Skeletal muscle tissue (tissue), 5 donors: ENCODE measurements at places on chromosomes 3 and 15. TPM values are rescaled to one million over a fixed set of nuclear protein-coding genes. Genes with fewer than 3 reads are reported as not detected.

The CATSPER2 gene
- 3.1 TPM for total RNA-seq

The ST6GAL1 gene
- 16.7 TPM for total RNA-seq

The ANKRD63 gene
- total RNA-seq, result not detected

The CPA3 gene
- total RNA-seq, result 5.2 TPM

The TRIM42 gene
- total RNA-seq, result not detected

The C3orf20 gene
- total RNA-seq, result 0.52 TPM

The EXD1 gene
- total RNA-seq, result not detected

The C3orf85 gene
- not detected for total RNA-seq

The NT5DC2 gene
- 20.9 TPM for total RNA-seq

The CNTN4 gene
- total RNA-seq, result 11.0 TPM

The CTDSPL gene
- 20.4 TPM for total RNA-seq

The OCA2 gene
- 5.7 TPM for total RNA-seq

The TFG gene
- 60.0 TPM for total RNA-seq

The C3orf52 gene
- total RNA-seq, result 3.7 TPM

The ITIH1 gene
- under 0.01 TPM for total RNA-seq

The PP2D1 gene
- not detected for total RNA-seq

The DUOXA2 gene
- not detected for total RNA-seq

The CYP19A1 gene
- total RNA-seq, result 0.52 TPM

The LIPC gene
- total RNA-seq, result under 0.01 TPM

The TTLL13 gene
- not detected for total RNA-seq

The ALG1L2 gene
- total RNA-seq, result 3.7 TPM

The ELL3 gene
- total RNA-seq, result 4.2 TPM

The USP50 gene
- total RNA-seq, result not detected

The ZNF639 gene
- 44.9 TPM for total RNA-seq

The CDHR4 gene
- not detected for total RNA-seq

The GOLGA8G gene
- not detected for total RNA-seq

The SKOR1 gene
- total RNA-seq, result under 0.01 TPM

The CACNA2D3 gene
- 3.1 TPM for total RNA-seq

The C2CD4B gene
- 8.4 TPM for total RNA-seq
